ELR (cell line): ENCODE measurements at places on chromosomes 7 and 10.

DNA sequence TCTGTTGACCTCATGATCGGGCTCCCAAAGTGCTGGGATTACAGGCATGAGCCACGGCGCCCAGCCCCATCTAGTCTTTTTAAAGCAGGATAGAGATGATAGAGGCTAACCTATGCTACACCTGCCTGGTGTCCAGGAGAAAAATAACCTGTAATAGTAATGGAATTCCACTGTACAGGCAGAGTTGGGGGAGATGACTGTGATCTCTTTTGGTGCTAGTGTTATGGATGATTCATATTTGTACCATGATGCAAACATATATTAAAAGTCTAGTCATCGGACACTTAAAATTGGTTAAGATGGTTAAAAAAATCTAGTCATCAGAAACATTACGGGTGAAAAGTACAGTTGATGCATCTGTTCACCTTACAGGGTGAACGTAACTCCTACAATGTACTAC lies 6.1 kb upstream of the SAR1A start:
- DNase-seq, result peak; percentile 54

- DNase-seq, result no peak
Observed at GRCh38 chr10:127157089-127157488, 39.3 kb downstream of the INSYN2A start.

DNA sequence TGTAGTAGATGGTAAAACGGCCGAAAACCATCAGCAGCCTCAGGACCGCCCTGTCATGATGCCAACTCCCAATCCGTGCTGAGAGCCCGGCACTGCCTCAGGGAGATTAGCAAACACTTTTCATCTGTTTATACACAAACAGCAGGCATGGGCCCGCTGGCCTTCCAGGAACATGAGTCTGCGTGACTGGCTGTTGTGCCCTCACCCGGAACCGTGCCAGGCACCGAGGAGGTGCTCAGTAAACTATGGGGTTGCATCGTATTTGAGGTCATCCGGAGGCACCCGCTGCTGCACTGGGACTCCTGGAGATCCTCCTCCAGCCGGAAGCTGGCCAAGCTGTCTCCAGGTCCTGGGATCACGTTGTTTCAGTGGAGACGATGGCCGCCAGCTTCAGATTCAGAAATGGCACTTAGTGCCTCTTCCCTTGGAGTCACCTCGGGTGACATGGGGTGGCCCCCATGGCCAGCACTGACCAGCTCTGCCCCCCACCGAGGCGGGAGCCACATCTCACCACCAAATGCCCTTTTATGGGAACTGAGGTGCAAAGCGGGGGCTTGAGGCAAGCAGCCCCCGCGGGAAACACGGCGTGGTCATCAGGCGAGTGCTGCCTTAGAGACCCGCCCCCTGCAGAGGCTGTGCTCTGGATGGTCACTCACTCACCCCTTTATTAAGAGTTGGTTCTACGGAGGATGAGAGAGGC lies 585.9 kb downstream of the PTPRN2 start:
- DNase-seq, result no peak

GRCh38 chr10:95388109-95388471 lies 97.3 kb upstream of the PDLIM1 start:
- no peak for DNase-seq

- no peak for DNase-seq
Observed at GRCh38 chr10:97134983-97135382, 50.8 kb downstream of the SLIT1 start.

GRCh38 chr10:59965899-59966650 lies 59.7 kb upstream of the CCDC6 start:
- no peak for DNase-seq

- DNase-seq, result peak; percentile 78
Observed at GRCh38 chr10:35876248-35876647, 234.2 kb upstream of the FZD8 start.

DNA sequence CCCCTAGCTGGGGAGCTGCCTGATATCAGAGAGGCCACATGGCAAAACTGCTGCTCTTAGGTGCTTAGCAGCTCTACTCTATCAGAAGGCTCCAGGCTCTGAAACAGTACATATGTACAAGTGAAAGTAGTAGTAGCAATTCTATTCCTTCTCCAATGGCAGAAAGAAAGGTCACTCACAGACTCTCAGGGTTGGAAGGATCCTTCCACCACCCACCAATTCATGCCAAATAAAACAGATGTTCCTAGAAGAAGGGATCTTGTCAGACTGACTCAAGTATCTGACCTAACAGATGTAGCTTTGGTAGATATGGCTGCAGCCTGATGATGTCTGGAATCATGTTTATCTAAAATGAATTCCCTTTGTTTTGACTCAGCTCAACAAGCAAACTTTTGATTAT lies 8.0 kb upstream of the ALDH18A1 start:
- no peak for DNase-seq

DNA sequence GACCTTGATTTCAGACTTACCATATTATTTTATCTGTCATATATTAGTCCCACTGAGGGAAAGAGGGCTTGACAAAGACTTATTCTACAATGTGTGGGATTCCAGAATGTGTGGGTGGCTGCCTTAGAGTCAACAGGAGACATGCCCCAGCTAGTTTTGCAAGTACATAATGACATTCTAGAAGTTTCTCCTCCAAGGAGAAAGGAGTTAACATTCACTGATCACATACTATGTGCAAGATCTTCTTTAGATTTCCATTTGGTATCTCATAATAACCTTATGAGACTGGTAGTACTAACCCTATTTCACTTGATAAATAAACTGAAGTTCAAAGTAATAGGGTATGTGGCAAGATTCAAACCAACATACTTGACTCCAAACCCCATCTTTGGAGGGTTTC lies 25.2 kb downstream of the IRF5 start:
- DNase-seq, result no peak

GRCh38 chr10:21517134-21518031 lies 8.1 kb downstream of the SKIDA1 start:
- DNase-seq, result peak; percentile 68

DNA sequence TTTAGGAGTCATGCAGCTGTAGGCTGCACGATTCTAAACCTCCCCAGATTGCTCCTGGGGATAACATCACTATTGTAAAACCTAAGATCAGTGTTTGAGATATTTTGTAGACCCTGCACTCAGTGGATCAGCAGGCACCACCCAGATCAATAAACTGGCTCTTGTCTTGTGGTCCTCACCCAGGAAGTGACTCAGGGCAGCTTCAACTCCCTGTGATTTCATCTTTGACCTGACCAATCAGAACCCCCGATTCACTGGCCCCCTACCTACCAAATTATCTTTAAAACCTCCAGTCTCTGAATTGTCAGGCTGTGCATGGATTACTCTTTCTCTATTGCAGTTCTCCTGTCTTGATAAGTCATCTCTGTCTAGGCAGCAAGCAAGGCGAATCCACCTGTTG lies 25.7 kb downstream of the ARL5B start:
- peak; percentile 27 for DNase-seq

- no peak for DNase-seq
Observed at GRCh38 chr7:18315241-18315640, 180.3 kb upstream of the HDAC9 start.

DNA sequence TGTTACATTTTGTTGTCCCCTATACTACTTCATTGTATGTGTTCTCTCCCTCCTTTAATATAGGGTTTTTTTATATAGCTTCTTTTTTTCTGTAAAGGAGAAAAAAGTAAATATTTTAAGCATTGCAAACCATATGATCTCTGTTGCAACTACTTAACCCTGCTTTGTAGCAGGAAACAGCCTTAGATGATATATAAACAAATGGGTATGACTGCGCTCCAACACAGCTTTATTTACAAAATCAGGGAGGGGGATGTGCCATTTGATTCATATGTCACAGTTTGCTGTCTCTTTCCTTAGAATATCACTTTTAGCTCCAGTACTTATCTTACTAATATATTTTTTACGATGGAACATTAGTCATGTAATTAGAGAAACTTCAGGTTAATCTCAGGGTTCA lies 155.2 kb upstream of the GNAI1 start:
- DNase-seq, result peak; percentile 87

DNA sequence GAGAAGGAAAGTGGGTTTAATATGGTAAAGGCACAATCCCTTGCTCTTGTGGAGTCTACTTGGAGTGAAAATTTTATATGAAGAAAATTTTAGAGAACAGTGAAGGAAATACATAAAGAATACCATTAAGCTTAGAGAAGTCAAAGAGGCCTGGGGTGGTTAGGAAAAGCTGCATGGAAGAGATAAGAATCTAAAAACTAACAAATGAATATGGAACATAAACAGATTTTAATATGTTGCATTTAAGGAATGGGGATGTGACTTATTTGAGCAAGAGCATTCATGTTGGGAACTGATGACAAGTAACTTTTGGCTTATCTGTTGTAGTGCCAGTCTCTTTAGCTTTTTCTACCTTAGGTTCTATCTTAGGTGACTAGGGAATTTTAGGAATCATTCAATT lies 31.0 kb downstream of the AHR start:
- no peak for DNase-seq

- DNase-seq, result no peak
Observed at GRCh38 chr7:17725821-17726220, 214.5 kb downstream of the SNX13 start.

DNA sequence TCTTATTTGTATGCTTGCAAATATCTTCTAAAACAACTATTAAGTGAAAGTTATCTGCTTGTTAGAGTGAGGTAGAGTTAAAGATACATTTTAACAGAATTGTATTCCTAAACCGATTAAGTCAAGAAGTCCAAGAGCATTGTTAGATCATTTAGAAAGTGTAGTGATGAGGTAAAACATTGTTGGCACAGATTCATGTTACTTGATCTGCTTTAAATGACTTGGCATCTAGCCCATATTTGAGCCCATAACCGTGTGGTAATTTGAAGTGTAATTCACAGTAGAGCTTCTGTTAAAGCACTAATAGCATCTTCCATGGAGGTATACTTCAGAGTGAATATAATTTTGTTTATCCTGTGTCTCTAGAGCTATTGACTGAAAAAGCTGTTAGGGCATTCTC lies 62.1 kb downstream of the PTEN start:
- DNase-seq, result no peak

DNA sequence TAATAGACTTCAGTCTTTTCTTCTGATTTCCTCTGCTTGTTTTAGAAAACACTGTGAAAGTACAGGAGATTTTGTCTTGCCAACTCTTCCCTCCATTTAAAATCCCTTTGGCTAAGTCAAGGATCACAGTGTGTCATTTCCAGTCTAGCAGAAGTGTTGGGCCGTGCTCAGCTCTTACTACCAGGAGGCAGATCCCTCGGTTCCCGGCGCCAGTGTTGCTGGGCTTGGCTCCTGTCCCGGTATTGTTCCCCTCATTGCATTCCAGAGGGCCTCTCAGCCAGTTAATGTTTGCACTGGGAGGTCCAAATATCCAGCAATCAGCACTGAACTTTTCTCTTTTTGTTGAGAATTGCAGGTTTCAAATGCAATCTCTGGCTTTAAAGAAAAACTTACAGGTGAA lies 612.1 kb upstream of the MGMT start:
- no peak for DNase-seq

GRCh38 chr7:141754939-141755338 lies 9.0 kb upstream of the TAS2R3 start:
- peak; percentile 57 for DNase-seq

DNA sequence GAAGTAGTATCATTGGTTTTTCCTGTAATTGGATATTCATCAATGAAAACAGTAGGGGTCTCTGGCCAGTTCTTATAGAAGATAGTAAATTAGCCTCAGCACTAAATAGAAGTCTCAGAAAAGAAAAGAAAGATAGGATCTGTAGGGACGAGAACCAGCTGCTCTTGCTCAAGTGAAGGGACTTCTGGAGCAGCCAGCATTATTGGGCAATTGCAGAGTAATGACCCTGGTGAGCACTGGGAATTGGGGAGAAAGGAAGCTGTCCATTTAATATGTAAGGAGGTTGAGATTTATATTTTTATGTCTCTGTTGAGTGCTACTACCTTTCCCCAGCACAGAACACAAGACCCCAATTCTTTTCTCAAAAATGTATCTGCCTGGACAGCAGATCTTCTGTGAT lies 61.2 kb upstream of the WNT16 start:
- DNase-seq, result no peak
